Stimulated activated CD4-positive, alpha-beta T cell treated with anti-CD3 and anti-CD28 coated beads, Interleukin-1b, Interleukin-23, amount 100 ng/mL, for 1 hour (primary cell): ENCODE measurements at places on chromosomes 7 and 10.

DNA sequence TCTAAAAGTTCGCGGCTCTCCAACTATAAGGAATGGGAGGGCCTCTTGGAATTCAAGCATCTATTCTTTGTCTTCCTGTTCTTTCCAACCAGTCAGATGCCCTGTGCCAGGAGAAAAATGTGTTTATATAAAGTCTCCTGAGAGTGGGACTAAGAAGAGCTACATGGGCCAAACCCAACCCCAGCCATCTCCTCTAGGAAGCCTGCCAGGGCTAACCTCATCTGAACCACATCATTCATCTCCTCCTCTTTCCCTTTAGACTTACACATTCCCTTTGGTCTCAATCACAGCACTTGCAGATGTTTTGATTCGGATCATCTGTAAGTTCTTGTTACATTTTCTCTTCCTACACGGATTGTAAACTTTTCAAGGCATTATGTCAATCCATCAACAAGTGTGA lies 62.6 kb downstream of the DOCK4 start:
- no peak for DNase-seq

GRCh38 chr10:78777466-78777865 lies 291.3 kb upstream of the ZMIZ1 start:
- DNase-seq: no peak

DNA sequence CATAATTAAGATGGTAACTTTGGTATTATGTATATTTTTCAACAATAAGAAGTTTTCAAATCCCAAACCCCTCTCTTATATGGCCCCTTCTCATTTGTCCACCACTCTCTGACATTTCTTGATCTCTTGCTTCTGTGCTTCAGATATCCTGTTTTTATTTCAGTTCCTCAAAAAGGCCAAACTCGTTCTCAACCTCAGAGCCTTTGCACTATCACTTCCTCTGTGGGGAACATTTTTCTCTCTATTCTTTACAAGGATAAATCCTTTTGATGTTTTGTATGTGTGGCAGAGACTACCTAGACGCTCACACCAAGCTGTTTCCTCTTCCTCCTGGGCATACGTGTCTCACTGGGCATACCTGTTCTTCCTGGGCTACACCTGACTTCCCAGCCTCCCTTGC lies 54.2 kb upstream of the FRMD4A start:
- no peak for DNase-seq

GRCh38 chr7:131231381-131232220 lies 96.1 kb upstream of the MKLN1 start:
- peak; percentile 17 for DNase-seq

DNA sequence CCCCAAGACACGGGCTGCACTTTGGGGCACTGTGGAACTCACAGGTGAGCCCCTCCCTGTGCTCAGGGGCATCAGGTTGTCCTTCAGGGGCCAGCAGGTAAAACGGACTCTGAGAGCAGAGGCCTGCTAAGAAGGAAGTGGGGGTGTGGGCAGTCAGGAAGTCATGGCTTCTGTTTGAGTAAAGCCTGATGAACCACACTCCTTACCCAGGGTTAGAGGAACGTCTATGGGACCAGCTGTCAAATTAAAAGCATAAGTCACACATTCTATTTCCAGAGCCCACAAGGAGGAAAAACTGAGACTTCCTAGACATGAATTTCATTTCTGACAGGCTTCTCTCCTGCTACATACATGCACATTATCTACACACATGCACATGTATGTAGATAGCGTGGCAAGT lies 616.4 kb downstream of the SDK1 start:
- no peak for DNase-seq

DNA sequence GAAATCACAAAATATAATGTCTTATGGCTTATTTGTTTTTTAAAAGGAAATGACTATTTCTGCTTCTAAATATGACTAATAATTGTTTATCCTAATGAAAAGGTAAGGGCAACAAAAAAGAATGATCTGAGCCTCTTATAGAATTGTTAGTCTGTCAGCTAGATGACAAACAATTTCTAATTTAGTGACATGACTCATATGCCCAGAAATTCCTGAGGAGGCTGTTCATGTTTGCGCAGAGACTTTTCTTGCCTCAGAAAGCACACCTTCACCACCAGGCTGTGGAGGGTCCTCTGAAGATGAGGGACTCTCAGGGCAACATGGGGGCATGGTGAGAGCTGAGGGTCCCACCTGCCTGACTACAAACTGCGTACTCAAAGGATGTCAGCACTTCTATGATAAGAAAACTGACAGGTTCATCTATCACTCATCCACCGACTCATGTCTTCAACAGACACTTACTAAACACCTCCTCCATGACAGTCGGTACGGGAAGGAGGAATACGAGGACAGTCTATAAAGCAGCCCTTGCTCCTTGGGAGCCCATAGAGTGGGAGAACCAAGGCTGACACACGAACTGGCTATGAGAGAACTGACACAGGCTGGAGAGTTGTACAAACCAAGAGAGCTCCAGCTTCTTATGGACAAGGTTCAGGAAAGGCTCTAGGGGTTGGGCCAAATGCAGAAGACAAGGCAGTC lies 102.0 kb downstream of the PKD1L1 start:
- DNase-seq: no peak

DNA sequence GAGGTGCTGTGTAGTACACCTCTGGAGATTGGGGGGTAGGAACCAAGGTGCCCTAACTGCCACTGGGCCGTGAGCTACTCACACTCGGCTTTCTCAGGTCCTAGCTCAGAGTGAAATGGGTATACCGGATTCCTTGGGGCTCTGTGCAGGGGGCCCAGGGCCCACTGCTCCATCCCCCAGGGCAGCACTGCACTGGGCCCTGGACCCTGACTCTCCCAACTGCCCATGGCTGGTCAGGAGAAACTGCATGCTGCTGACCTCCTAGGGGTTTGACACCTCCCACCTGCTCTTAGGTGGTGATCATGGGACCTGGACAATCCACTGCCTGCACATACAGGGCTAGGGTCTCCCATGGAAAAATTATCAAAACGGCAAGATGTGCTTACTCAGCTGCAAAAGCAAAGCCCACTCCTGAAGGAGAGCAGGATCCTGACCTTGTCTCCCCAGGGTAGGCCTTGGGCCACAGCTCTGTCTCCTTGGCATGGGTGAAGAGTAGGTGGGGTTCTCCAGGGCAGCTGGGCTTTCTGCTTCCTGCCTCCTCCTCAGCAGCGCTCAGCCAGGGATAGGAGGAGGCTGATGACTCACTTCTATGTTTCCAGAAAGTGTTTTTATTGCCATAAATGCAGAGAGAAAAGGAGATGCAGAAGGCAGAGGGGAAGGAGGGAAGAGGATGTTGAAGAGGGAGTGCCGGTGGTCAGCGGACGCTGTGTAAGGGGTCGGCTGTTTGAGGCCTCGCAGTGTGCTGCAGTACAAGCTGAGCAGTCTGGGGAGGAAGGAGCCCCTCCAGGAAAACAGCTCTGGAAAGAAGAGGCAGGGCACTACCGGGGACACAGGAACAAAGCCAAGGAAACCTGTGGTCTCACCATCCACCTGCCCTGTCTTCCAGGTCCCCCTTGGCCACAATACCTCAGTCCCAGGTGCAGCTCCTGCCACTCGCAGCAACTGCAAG lies 107.8 kb downstream of the ARHGAP22 start:
- no peak for DNase-seq

DNA sequence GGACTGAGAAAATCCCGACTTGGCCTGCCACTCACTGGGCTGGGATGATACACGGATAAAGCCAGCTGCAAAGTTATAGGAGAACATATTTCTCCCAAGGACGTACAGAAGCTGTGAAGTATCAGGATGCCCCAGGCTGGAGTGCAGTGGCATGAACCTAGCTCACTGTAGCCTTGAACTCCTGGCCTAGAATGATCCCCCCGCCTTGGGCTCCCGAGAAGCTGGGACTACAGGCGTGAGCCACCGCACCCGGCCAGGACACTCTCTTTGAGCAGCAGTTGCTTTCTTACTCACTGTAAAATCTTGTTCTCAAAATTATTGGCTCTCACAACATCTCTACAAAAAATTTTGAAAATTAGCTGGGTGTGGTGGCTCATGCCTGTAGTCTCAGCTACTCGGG lies 50.4 kb downstream of the CLEC2L start:
- no peak for DNase-seq
